Fibroblast of upper back skin (primary cell): ENCODE measurements at places on chromosomes 7 and 10.

DNA sequence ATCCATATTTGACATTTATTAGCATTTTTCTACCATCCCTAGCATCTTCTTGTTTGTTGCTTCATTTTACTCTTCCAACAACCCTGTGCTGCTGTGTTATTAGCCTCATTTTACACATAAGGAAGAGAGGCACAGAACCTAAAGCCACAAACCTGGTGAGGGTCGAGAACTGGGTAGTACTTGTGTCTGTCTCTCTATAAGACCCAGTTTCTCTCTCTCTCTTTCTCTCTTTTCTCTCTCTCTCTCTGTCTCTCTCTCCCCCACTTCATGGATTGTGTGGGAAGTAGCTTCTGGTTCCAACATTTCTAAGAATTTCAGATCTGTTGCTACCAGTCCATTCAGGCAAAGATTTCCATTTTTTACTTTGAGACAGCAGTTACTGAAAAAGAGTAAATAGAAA lies 1.4 kb upstream of the FRA10AC1 start:
- no peak for DNase-seq

GRCh38 chr10:97138174-97138573 lies 47.6 kb downstream of the SLIT1 start:
- no peak for DNase-seq

DNA sequence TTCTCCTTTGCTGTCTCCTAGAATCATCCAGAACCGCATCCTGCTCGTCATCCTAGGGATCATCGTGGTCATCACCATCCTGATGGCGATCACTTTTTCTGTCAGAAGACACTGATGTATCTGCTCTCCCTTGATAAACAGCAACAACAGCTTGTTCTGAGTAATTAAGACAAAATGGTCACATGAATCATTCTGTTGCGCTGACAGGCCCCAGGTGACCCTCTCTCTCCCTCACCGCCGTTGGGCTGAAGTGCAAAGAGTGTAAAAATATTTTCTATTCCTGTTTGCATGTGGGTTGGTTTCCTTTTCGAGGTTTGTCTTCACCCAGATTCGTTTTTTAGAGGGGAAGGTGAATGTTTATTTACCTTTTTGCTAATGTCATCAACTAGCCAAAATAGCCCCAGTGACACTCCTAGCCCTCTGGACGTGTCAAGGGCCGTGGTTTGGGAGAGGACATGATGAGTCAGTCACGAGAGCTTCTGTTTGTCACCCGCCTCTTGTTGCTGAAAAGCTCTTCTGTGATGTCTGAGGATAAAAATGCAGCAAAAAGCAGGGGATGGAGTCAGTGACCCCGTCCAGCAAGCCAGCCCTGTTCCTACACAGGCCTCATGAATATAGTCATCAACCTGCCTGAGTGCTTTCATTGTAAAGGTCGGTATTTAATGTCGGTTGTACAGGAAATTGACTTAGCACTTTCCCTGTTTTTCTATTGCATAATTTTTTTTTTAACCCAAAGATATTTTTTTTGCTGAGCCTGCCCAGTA lies 134.6 kb upstream of the TCF7L2 start:
- DNase-seq: peak; percentile 52

GRCh38 chr10:61662794-61663259 lies at the start of gene CABCOCO1:
Gene CABCOCO1, plus strand, starts transcription at chr10:61662929. Its CDS starts 44 bp downstream, at chr10:61662973.
- DNase-seq: peak; percentile 61

DNA sequence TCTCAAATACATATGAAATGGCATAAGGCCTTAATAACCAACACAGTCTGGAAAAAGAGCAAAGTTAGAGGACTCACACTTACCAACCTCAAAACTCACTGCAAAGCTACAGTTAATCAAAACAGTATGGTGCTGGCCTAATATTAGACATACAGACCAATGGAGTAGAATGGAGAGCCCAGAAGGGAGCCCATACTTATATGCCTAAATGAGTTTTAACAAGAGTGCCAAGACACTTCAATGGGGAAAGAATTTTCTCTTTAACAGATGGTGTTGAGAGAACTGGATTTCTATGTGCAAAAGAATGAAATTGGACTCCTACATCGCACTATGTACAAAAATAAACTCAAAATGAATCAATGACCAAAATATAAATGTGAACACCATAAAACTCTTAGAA lies 522.6 kb downstream of the AUTS2 start:
- no peak for DNase-seq

GRCh38 chr10:59865101-59865500 lies 41.3 kb downstream of the CCDC6 start:
- peak; percentile 23 for DNase-seq

DNA sequence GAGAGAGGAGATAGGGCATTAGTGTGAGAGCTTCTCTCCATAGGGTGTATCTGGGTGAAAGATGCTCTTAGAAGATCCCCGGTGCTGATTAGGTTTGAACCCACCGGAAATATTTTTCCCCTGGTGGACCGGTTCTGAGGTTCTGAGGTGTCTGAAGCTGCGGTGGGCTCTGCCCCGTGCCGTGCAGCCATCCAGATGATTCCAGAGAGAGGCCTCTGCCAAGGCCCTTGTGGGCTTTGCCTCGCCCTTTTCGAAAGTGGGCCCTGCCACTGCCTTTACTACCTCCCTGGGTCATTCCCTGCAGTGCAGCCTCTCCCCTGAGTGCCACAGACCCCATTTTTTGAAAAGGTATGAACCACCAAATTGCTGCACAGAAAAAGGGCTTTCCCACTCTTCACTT lies 2.8 kb downstream of the GIMAP8 start:
- DNase-seq: no peak

DNA sequence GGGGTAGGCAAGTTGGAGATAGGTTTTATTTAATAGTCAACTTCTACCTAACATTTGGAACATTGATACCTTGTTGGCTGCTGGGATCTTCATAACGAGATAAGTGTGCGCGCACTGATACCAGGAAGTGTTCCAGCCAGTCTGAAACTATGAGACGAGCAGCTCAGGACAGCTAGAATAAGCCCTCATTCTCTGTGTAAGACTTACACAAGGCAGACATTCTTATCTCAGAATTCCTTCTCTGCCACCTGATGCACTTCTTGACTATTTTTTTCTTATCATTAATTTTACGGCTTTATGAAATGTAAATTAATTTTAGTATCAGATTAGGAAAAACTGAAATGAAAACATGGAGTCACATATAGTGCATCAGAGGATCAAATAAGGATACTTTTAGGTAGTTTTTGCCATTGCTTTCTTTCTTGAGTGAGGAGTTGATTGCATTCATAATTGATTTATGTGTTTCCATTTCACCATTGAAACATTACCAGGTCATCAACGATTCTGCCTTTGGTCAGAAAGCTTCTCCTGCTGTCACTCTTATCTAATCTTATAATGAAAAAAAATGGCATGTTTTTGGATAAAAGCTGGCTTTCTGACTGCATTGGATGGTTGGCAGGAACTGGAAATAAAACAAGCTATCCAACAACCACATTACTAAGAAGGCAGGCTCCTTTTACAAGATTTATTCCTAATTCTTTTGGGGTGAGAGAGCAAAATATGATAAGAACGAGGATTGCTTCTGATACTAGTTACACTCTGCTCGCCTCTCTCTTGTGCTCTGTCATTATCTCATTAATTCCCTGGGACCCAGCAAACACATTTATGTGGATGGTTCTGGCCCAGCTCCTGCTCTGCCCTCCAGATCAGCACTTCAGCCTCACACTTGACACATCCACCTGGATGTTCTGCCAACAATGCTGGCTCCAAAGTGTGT lies 40.4 kb upstream of the ABCB5 start:
- DNase-seq: no peak

- peak; percentile 17 for DNase-seq
Measured at GRCh38 chr7:83614112-83614511, 34.8 kb downstream of the SEMA3E start.

DNA sequence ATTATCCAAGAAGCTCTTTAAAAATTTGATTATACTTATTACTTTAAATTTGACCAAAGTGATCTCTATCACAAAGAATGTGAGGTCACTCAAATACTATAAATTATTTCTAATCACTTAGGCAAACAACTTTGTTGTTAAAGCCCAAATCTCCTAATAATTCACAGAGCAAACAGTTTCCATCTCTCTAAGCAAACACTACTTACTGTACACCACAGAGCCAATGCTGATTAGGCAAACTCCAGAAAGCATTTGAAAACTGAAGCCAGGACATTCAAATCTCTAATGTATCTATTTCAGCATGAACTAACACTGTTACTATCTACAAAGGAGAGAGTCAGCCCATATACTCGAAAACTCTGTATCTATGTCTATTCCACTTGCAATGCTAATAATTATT lies 107.1 kb downstream of the RNF32 start:
- no peak for DNase-seq

- DNase-seq: no peak
Measured at GRCh38 chr10:73293461-73293860, 41.0 kb upstream of the MRPS16 start.

GRCh38 chr7:18489624-18490023 lies 5.9 kb upstream of the HDAC9 start:
- DNase-seq: no peak

DNA sequence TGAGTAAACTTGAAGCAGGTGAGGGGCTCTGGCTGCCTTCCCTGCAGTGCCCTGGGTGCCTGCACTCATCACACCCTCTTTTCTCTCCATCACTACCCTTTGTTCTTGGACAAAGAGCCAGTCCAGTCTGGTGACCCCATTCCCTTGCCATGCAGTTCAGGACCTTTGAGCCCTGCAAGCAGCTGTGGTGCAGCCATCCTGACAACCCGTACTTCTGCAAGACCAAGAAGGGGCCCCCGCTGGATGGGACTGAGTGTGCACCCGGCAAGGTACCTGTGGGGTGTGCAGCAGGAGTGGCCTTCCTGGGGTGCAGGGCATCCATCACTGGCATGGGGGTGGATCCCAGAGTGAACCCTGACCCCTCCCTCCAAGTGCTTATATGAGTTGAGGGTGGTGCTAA lies 48.7 kb downstream of the TBATA start:
- no peak for DNase-seq

GRCh38 chr10:103127241-103127640 lies 65.8 kb downstream of the NT5C2 start:
- peak; percentile 13 for DNase-seq

GRCh38 chr10:77840636-77841035 lies 85.9 kb downstream of the DLG5 start:
- no peak for DNase-seq

GRCh38 chr10:19204246-19204917 lies 155.8 kb downstream of the MALRD1 start:
- DNase-seq: peak; percentile 63

GRCh38 chr7:132440151-132440550 lies 136.1 kb downstream of the PLXNA4 start:
- DNase-seq: no peak

DNA sequence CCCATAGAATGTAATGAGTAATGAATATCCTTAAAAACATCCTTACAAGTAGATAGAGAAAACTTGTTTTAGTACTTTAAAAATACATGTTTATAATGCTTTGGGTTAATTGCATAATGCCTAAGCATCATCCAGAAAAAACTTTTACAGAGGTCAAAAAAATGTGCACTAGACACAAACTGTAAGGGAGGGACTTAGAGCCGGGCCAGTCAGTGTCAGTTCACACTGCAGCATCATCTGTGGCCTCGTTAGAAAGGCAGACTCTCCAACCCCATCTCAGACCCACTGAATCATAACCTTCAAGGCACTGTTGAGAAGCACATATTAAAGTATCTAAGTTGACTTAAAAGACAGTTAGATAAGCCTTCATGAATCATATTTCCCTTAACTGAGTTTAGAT lies 230.1 kb upstream of the PRPS1L1 start:
- no peak for DNase-seq

DNA sequence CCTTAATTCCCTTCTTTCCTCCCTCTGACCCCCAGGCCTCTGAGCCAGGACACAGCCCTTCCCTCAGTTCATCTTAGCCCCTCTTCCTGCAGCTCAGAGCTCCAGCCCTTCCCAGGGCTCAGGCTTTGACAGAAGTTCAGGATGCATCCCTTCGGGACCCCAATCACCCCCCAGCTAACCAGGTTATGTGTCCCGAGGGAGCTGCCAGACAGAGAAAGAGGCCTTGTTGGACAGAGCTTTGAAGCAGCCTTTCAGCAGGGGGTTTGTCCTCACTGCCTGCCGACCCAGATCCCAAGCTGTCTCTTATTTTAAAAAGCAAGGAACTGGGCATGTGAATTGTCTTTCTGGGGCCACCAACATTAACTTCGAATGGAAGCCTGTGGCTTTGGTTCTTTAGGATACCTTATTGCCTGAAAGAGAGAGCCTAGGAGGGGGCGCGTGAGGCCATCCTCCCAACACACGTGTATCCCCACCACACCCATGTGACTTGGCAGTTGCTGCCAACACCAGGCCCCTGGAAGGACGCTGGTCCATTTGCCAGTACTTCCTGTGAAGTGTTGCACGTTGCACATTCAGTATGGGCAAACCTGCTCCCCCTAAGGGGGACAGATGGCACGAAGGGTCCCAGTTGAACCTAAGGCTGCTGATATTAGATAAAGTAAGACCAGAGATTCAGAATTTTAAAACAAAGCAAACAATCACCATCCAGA lies 858 bp downstream of the CCDC136 start:
- no peak for DNase-seq

GRCh38 chr10:113552701-113553100 lies at the start of gene HABP2:
Gene HABP2, plus strand, starts transcription at chr10:113553053. Its CDS starts 69 bp downstream, at chr10:113553122.
- no peak for DNase-seq

DNA sequence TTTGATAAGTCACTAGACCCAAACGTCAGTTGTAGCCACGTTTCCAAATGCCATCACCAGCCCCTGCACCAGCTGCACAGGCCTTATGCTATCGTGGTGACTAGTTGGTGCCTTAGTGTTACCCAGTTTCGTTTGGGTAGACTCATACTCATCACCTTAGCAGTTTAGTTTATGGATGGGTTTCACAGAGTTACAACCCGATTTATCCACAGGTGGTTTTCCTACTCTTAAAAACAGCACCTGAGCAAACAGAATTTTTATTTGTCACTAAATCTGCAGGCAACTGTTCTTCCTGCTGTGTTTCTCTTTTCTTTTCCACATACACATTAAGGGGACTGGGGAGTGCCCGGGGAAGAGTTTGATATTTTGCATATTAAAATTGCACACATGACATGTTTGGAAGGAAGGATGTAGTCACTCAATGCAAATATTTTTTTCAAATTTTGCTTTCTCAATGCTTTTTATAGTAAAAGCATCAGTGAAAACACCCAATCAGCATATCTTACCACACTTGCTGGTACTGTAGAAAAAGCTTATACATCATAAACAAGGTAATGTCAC lies 41.6 kb downstream of the PDSS1 start:
- DNase-seq: no peak

GRCh38 chr10:52984169-52984568 lies 211.6 kb upstream of the MBL2 start:
- DNase-seq: no peak

GRCh38 chr10:105855791-105856190 lies 1214.7 kb downstream of the SORCS3 start:
- no peak for DNase-seq

GRCh38 chr10:118843647-118844265 lies 89.0 kb upstream of the CACUL1 start:
- DNase-seq: no peak

GRCh38 chr7:34839645-34840044 lies 181.6 kb downstream of the NPSR1 start:
- DNase-seq: no peak
